Stimulated activated CD4-positive, alpha-beta T cell treated with anti-CD3 and anti-CD28 coated beads, Interleukin-4, amount 100 ng/mL, for 24 hours (primary cell): ENCODE measurements at places on chromosomes 1 and 21.

DNA sequence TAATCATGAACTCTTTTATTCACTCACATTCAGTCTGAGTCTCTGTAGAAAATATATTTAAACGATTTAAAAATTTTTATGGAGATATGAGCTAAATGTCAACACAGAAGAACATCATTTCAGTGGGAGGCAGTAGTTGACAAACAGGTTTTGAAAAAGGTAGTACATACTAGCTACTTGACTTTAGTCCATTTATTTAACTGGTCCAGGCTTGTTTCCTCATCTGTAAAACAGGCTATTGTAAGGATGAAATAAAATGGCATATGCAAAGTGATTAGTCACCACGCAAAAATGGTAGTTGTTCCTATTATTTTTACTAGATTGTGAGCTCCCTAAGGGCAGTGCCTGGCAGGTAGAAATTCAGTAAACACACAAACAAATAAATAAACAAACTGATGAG, 75.2 kb downstream of the NTPCR start:
- DNase-seq, result no peak

DNA sequence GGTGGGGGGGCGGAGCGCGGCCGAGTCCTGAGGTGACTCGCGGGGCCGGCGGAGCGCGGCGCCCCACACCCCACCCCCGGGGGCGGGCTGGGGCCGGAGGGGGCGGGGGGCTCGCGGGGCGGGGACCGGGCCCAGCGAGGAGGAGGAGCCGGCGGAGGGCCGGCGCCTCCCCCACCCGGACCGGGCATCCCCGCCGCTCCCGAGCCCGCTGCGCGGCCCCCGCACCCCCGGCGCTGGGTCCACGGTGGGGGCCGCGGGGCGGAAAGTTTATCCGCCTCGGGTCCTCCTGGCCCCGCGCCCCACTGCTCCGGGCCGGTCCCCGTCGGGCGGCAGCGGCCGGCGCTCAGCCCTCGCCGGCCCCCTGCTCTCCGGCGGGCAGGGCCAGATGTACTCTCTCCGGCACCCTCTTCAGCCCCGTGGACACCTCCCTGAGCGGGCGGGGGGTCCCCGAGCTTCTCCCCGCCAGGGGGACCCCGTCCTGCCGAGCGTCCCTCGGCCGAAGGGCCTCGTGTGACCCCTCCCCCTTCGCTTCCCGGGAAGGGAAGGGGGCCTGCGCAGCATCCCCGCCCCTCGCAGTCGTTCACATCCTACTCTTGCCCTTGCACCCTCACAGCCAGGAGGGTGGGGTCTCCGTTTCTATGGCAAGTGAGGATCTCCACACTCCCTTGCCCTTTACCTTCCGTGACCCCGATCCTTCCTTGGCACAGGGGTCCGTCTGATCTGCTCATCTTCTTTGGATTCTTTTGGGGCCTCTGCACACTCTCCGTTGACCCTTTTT, 663 bp downstream of the CAMTA1 start:
- DNase-seq, result peak; percentile 29

- DNase-seq, result peak; percentile 3
These were observed 27.6 kb downstream of the RUNX3 start for GRCh38 chr1:24902471-24902891.

DNA sequence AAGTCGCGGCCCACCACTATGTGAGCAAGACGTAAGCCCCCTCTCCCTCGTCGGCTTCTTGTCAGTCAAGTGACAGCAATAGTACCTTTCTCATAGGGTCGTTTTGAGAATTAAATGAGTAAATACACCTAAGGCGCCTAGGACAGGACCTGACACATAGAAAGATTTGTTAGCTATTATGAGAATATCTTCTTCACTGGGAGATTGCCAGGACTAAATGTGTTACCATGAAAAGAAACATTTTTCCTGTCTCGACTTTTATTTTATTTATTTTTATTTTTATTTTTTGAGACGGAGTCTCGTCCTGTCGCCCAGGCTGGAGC, 798 bp downstream of the PMF1 start:
- no peak for DNase-seq

DNA sequence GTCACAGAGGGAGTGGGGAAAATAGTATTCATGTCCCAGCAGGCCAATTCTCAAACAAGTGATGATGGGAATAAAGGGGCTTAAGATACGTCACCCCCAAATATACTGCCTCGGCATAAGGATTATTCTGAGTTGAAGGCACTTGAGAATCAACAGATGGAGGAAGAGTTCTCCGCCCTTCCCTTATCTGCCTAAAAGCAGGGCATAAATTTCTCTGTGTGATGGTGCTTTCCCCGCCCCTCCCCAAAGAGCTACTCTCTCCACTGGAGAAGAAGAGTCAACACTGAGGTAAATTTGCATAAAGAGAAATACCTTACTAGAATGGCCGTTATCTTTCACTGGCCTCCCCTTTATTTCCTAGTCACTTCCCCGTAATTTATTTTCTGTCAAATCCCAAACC, 18.7 kb downstream of the BECN2 start:
- DNase-seq, result no peak

- DNase-seq, result peak; percentile 37
These were observed 29.4 kb upstream of the TRIM17 start for GRCh38 chr1:228445843-228446650.
